ENCODE measurements at places on chromosomes 12 and 14. TPM values are rescaled to one million over a fixed set of nuclear protein-coding genes. Genes with fewer than 3 reads are reported as not detected.

- DNase-seq = no peak
These were observed 564.0 kb downstream of the TRHDE start for GRCh38 chr12:72836194-72836593.

DNA sequence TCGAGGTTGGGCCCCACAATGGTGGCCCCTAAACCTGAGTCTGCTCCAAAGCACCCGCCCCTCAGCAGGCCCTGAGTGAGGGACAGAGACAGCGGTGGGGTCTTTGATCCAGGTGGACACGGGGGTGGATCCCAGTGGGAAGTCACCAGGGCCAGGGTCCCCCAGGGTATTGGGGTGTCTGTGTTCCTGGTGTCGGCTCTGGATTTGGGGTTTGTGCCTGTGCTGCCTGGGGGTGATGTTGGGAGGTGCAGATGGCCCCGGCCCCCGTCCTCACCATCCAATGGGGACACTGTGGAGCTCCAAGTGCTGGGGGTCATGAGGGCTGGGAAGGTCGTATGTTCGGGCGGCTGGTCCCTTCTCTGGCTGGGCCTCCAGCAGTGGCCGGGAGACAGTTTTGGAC lies 354.2 kb downstream of the TMEM121 start:
- no peak for DNase-seq

Gene STON2
- 3.4 TPM for total RNA-seq

Gene FOXN3
- 18.8 TPM for total RNA-seq

Gene CCDC184
- total RNA-seq = 0.41 TPM

Gene KRT75
- not detected for total RNA-seq

DNA sequence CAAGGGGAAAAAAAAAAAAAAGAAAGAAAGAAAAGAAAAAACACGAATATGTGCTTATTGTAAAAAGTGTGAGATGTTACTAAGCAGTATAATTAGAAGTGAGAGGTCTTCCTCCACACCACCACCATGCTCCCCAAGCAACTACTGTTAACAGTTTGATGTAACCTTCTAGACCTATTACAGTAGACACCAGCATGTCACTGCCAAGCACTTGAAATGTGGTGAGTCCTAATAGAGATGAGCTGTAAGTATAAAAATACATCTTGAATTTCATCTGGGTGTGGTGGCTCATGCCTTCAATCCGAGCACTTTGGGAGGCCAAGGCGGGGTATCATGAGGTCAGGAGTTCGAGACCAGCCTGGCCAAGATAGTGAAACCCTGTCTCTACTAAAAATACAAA lies 8.1 kb upstream of the SNRNP35 start:
- no peak for DNase-seq

Gene AKAP3
- total RNA-seq = 1.2 TPM

DNA sequence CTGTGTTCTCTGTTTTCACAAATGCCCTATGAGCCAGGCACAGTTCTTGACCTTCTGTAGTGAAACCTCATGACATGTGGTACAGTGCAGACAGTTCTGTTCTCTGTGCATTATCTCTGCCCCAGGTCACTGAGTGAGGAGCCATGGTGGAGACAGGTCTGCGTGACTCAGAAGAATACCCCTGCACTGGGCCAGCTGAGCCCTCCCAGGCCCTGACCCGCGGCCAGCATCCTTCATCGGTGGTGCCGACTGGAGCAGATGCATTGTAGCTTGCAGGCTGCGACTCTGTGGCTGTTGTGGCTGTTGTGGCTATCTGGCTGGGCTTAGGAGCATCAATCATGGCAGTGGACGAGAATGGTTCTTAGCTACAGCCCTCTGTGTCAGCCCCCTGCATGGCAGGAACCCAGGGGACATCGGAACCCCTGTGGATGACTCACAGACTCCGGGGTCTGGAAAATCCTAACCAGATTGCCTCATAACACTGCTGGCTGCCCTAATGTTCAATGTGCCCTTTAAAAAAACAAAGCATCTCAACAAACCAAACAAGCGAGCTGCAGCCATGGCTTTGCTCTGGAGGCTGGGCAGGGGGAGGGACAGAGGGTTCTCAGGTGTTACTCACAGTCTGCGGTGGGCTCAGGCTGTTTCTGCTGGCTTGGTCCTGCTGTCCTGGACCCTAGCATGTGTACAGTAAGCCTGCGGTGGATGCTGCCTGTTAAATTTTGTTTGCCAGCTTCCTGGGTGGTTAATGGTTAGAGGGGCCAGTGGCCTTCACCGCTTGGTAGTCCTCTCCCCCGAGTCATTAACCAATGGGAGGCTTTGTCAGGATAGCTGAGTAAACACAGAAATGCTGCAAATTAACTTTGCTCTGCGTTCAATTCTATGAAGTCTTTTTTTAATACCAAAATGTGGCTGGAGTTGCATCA lies at the start of gene SERPINA6:
TSS of gene SERPINA6 (minus strand) at position 689 of the 923 bp plus-strand sequence. CDS start 8,688 bp downstream, outside the sequence.
- no peak for DNase-seq

Gene SVOP
- total RNA-seq = not detected

Gene OR4K13
- not detected for total RNA-seq

Gene SDR9C7
- total RNA-seq = not detected

DNA sequence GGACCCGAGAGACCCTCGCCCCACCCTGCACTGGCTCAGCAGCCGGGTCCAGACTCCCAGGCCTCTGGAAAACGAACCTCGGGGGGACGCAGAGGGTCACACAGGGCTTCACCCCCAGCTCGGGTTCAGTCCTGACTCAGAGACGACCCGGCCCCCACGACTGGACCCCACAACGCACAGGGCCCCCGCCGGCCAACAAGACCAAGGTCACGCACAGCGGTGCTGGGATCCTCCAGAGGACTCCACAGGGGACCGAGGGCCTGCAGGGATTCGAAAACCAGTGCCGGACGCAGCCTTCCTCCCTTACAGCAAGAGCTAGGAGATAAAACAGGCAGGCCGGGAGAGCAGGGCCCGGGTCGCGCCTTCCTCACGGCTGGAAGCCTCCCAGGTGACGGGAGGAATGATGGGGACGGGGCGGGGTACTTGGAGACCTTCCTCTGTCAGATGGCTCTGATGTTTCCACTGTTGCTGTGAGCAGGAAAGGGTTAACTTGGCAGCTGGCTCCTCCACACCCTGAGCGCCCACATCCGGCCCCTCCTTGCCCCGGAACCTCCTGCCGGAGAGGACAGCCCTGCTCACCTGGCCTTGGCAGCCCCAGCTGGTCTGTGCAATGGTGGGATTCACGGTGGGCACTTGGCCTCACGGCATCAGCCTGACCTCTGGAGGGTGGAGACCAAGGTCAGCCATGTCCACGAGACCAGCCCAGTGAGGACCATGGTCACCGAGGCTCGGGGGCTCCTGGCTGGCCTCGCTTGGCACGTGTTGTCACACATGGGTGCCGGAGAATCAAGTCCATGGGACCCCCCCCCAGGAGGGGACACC lies 46.2 kb downstream of the GALNT9 start:
- DNase-seq = no peak

GRCh38 chr14:81710232-81710845 lies 176.7 kb upstream of the SEL1L start:
- no peak for DNase-seq

- no peak for DNase-seq
These were observed 4.7 kb upstream of the COCH start for GRCh38 chr14:30869551-30870155.

Gene DHH
- total RNA-seq = 0.05 TPM

Gene CPNE6
- total RNA-seq = not detected

DNA sequence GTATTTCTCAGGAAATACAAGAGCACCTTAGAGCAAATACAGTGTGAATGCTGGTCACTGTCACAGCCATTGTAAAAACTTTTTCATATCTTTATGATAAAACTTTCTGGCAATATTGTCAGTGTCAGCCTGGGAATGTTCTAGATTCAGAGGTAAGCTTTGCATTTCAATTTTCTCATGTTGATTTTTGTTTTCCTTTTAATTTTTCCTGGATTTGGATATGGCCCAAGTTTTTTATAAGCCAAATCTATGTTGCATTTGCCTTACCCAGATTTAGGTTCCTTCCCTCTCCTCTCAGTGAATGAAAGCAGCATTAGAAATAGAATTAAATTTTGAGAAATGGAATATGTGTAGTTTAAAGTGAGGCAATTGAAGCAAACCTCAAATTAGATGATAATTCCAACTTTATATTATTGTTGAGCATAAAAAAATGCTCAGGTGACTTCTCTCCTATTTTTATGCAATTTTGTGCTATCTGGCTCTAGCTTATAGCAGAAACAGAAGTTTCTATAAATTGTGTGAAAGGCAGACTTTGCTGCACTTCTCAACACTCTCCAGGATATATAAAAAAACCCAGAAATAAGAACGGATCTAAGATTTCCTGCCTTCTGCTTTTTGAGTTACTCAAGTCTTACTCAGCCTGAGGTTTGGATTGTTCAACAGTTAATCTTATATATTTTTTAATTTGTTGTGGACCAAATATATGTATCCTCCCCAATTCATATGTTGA lies 368.2 kb upstream of the PRICKLE1 start:
- DNase-seq = no peak

Gene GCN1
- total RNA-seq = 96.0 TPM

DNA sequence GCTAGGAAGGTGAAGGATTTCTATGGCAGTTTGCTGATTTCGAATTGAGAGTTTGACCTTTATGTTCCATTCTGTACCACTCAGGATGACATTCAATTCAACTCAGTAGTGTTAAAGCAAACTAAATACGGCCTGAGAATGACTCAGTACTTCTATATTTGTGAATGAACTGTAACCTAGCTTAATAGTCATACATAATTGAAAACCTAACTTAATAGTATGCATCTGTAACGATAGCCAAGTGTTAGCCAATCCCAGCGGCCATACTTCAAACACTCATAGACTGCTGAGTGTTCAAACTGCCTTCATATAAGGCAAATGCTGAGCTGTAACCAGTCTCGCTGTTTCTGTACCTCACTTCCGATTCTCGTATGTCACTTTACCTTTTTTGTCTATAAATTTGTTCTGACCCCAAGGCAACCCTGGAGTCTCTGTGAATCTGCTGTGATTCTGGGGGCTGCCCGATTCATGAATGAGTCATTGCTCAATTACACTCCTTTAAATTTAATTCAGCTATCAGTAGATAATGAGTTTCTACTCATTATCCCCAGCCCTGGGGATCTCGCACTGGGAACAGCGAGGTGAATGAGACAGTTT lies 98.5 kb upstream of the SLC24A4 start:
- DNase-seq = no peak

DNA sequence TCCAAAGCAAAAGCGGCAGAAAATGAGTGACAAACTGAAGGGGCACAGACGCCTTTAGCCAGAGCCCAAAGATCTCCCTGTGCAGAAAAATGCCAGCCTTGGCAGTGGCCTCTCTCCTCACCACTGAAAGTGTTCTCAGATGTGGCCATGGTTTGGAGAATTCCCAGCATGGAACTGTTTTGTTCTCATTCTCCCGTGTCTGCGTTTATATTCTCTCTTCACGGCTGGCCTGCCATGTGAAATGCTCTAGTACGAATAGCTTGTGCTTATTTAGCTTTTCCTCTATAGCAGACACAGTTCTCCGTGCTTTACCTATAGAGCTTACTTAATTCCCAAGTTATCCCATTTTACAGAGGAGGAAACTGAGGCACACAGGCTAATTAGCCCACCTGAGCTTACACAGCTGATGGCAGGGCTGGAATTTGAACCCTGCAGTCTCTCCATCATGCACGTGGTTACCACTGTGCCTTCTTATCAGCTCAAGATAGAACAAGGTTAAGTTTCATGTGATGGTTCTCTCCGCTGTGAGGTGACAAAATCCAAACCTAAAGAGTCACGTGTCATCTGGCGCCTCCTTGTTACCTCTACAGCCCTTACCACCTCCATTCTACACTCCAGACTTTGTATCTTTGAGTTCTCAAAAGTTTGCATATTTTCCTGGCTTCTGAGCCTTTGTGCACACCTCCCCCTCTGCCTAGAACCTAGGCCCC lies 141.6 kb downstream of the GCH1 start:
- no peak for DNase-seq

Gene DGKA
- 53.7 TPM for total RNA-seq

Gene RASAL1
- not detected for total RNA-seq

Gene CEBPE
- not detected for total RNA-seq

Gene GPD1
- total RNA-seq = 2.6 TPM

Gene RARG
- total RNA-seq = 16.7 TPM

Gene NRXN3
- total RNA-seq = 0.92 TPM

Gene TMPRSS12
- total RNA-seq = not detected

GRCh38 chr12:7058163-7058845 lies 2.2 kb upstream of the C1S start:
- no peak for DNase-seq

Gene CCDC197
- not detected for total RNA-seq

Gene PMCH
- total RNA-seq = not detected

DNA sequence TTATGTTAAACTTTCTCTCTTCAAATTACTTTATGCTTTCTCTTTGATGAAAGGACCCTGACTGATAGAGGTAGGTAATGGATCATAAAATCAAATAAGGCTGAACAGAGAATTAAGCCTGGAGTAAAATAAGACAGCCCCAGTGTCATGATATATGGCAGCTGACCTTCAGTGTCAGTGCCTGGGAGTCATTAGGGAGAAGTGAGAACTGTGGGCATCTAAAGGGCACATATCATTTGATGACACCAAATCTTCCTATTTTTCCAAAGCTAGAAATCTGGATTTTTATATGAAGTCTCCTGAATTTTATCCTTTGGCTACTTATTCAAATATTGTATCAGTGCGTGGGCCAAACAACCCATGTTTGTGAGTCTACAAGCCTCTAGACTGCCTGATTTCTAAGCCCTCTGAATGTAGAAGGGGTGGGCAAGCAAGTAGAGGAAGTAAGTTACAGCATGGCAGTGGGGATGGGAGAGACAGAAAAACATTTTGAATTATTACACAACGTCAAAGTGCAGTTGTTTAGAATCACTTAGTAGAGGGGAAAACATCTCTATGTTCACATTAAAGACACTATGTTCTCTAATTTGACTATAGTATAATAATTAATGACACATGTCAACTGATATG lies 10.0 kb downstream of the SLC39A9 start:
- DNase-seq = no peak

- no peak for DNase-seq
These were observed 164.2 kb downstream of the SSPN start for GRCh38 chr12:26359576-26359975.
